ENCODE measurements at places on chromosomes 6 and 20.

GRCh38 chr6:28005975-28006374 lies 48.9 kb downstream of the OR2B6 start:
- no peak for DNase-seq

- no peak for DNase-seq
These were observed 8.5 kb upstream of the BEND6 start for GRCh38 chr6:56946368-56946767.

GRCh38 chr6:22253955-22254655 lies 42.7 kb downstream of the PRL start:
- no peak for DNase-seq

GRCh38 chr6:143009851-143010250 lies 50.8 kb upstream of the AIG1 start:
- DNase-seq: no peak

- no peak for DNase-seq
These were observed 18.0 kb downstream of the KLHL31 start for GRCh38 chr6:53647462-53648094.

GRCh38 chr20:59006864-59007664 lies at the start of gene CTSZ:
CTSZ (minus strand) TSS chr20:59007254; CDS start chr20:59007128, 126 bp downstream.
- DNase-seq: no peak

DNA sequence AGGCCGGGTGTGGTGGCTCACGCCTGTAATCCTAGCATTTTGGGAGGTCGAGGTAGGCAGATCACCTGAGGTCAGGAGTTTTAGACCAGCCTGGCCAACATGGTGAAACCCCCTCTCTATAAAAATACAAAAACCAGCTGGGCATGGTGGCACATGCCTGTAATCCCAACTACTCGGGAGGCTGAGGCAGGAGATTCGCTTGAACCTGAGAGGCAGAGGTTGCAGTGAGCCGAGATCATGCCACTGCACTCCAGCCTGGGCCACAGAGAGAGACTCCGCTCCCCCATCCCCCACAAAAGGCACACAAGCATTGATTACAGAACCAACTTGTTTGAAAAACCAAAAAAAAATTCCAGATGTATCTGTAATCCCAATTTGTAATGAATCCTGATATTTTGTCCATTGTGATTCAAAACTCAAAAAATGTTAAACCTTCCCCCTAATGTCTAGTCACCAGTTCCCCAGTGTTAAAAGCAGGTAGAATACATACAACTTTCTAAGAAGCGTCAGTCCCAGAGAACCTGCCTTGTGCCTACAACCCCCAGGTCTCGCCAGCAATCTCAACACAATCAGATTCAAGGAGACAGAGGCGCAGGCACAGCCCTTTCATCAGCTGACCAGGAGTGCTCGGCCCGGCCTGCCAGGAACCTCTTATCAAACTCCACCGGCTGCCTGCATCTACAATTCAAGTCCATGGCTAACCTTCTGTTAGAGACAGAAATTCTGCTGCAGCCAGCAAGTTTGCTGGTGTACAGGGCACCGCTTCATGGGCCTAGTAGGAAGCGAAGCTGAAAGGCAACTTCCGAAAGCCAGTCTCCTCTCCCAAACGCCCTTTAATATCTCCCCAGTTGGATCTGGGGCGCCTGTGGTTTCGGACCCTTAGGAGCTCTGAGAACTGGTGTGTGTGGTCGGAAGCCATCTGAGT lies 2.1 kb downstream of the EZR start:
- no peak for DNase-seq

DNA sequence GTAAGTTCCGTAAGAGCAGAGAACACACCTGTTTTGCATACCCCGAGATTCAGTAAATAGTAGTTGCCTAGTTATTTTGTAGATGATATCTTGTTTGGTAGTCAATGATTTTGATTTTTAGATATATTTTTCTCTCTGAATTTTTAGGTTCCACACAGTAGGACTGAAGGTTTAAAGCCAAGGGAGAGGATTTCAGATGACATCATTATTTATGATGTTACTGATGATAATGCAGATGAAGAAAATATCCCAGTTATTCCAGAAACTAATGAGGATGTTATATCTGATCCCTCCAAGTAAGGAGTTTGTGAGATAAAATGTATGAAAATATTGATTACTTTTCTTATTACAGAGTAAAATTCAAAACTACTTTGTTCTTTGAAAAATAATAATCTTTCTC lies 22.6 kb downstream of the HSF2 start:
- DNase-seq: no peak

DNA sequence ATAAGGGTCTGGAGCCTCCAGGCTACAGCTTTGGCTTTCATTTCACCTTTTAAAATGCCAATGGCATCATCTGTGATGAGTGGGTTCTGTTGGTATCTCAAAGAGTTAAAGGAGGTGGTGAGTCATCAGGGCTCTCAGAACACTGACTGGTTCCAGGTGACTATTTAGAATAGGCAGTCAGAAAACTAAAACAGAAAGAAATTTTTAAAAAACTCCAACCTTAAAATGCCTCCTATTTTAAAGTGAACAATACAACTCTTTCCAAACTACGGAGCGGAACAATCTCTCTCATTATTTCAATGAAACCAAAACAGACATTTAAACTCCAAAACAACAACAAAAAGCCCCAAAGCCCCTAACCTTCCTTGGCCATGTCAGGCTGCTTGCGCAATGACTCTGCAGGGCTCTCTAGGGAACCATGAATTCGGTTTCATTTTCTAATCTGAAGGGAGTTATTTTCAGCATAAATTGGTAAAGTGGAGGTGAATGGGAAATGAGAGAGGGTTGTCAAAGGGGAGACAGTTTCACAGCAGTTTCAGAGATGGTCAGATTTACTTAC lies 194.9 kb downstream of the KIF6 start:
- no peak for DNase-seq

- no peak for DNase-seq
These were observed 375.7 kb downstream of the TENT5A start for GRCh38 chr6:81376745-81377144.

DNA sequence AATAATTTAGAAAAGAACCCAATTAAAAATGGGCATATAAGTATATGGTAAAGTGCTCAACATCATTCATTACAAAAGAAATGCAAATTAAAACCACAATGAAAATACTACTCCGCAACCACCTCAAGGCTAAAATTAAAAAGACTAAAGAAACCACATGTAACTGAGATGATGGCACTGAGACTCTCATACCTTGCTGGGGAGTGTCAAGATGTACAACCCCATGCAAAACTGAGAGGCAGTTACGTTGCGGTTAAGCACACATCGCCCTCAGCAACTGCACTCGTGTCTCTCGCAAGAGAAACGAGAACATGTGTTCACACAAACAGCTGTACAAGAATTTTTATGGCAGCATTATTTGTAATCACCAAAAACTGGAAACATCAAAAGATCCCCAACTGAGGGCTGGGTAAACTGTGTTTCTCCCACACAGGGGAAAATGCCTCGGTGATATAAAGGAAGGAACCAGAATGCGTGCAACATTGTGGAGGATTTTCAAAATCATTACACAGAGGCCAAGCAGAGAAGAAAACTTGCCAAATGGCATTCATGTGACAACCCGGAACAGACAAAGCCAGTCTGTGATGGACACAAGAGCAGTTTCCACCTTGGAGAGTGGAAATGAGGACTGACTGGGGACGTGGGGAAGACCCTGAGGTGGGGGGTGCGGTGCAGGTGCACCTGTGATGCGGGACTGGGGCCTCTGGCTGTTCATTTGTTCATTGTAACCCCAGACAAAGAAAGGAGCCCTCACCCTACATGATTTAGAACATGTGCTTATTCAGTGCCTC lies 144.9 kb downstream of the WDR27 start:
- peak; percentile 34 for DNase-seq

- no peak for DNase-seq
These were observed 98.5 kb downstream of the LY86 start for GRCh38 chr6:6686748-6687601.

DNA sequence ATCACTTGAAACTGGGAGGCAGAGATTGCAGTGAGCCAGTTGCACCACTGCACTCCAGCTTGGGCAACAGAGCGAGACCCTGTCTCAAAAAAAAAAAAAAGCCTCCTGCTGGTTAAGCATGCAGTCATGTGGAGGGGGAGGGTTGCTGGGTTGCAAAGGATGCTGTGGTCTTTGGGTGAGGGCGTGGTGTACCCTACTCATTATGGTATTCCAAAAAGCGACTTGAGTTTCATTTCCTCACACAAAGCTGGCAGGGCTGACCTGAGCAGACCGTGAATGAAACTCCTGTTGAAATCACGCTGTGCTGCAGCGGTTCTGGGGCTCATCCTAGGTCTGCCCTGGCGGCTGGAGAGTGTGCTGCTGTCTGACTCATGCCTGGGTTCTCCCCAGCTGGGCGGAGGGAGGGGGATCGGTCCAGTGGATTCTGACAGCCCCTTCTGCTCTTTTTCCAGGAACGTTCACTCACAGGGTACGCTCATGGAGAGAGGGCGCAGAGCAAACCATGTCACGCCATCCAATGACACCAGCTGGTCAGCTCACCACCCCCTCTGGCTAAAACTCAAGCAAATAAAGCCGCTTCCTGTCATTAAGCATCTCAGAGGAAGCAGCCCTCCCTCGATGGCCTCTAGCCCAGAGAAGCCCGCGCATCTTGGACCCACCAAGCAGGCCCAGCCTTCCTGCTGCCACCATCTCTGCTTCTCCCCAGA lies 166.2 kb downstream of the SCML4 start:
- peak; percentile 50 for DNase-seq

Measured in stimulated activated CD4-positive, alpha-beta T cell treated with anti-CD3 and anti-CD28 coated beads, TNF-alpha, amount 100 ng/mL, for 24 hours (primary cell).